Fibroblast of the aortic adventitia (primary cell): ENCODE measurements at places on chromosomes 7 and 10. TPM values are rescaled to one million over a fixed set of nuclear protein-coding genes. Genes with fewer than 3 reads are reported as not detected.

Gene STAMBPL1
- 35.3 and 50.0 TPM in 2 replicates for total RNA-seq

DNA sequence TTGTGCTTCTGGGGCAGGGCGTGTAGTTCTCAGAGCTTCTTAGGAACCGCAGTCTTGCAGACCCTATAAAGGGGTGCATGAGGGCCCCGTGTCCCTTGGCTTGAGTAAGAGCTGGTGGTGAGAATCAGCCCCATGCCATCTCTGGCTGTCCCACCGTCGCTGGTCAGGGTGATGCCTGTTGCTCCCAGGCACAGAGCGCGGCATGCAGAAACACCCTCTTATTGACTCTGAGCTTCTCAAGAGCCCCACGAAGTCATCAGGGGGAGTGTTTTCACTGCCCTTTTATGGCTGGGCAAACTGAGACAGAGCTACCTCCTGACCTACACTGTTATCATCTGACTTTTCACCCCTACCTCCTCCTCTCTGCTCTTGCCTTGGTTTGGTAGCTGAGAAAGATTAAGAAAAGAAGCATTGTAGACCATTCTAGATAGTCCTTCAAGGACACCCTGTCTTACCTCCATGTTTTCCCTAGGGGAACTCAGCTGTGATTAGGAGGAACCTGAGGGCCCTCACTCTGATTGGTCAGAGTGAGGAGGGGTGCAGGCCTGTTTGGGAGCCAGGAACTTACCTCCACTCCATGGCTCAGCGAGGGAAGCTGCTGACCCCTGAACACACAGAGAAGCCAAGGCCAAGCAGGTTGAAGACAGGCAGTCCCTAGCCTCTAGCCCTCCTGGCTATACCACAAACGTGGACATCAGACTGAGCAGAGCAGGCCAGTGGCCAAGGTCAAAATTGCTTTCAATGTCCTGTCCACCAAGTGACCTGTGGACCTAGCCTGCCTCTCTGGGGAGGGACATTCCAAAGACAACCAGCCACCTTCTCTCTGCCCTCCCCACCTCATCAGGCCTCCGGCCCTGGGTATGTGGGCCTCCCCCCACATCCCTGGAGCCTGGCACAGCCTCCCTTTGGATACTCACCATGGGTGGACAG lies 17.6 kb downstream of the UNC5B start:
- DNase-seq, result no peak

DNA sequence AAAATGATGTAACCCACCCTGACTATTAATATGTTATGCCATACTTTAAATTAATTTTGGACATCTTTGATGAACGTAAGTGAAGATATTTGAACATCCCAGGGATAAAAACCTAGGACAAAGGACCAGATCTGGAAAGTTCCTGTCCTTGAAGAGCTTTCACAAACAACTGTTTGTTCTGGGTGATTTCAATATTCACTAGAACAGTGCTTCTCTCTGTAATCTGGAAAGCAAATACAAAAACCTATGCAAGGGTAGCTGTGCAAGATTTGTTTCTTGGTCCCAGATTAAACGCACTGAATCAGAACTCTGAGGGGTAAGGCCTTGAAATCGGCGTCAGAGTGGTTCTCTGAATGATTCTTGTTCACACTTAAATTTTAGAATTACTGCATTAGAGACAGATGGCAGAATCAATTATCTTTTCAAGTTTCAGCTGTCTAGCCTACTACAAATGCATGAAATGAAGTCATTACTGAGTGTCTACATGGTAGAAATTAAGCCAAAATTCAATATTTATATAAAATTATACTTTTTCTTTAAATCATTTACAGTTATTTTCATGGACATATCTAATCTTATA lies 69.6 kb upstream of the CSTF2T start:
- DNase-seq, result no peak

DNA sequence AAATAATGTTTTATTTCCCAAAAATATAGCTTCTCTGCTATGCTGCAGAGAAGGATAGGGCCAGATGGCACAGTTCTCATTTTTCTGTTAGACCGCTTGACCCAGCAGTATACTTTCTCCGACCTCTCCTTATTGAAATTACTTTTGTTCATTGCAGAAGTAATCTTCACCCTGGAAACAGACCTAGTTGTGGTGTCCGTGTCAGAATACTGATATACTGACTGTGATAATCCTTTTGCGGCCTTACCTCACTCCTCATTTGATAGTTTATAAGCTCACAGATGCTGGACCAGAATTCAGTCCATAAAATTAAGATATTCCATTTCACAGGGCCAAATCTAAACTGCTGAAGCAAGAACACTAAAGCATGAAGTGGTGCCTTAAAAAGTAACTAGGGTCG lies 260.6 kb upstream of the DKK1 start:
- DNase-seq, result no peak

DNA sequence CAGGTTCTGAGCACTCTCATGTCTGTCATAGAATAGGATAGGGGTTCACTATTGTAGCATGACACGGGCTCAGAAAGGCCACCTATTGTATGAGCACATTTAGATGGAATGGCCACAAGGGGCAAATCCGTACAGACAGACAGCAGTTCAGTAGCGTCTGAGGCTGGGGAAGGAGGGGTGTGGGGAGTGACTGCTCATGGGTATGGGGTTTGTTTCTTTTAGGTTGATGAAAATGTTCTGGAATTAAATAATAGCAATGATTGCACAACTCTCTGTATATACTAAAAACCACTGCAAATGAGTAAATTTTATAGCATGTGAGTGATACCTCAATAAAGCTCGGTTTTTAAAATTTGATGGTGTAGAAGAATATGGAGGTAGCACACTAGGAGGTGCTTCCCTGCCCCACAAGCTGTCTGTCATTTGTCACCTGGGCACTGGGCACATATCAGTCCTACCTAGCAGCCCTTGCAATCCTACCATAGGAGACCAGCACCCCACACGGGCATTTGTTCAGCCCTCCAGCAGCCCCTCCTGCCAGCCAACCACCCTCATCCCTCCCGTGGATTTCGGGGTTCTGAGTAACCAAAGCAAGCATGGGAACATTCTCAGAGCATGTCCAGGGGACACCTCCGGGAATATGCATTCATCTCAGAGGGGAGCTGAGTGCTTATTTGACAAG lies 35.2 kb downstream of the KCNMA1 start:
- no peak for DNase-seq
